Left lung (tissue), 14 donors: ENCODE measurements at places on chromosomes 7 and 10.

GRCh38 chr7:85090919-85091564, 95.8 kb downstream of the SEMA3D start:
- DNase-seq, result no peak

GRCh38 chr7:53246957-53247356, 211.5 kb downstream of the POM121L12 start:
- no peak for DNase-seq

GRCh38 chr7:26638140-26638539, 226.2 kb downstream of the SKAP2 start:
- no peak for DNase-seq

DNA sequence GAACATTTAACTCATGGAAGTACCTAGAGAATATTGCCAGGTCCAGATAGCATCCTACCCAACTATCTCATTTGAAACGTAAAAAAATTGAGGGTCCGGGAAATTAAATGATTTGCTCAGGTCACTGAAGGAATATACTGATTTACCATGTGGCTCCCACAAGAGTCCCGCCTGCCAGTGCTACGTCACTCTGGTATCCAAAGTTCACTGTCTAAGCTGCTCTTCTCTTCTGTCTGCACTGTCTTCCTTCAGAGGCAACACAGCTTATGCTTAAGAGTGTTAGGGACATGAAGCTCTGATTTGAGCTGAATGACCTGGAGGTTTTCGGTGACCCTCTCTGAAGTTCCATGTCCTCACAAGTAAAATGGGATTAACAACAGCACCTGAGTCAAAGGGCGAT, 114.6 kb downstream of the PDE1C start:
- DNase-seq, result no peak

GRCh38 chr10:101385866-101386658, 32.1 kb downstream of the BTRC start:
- DNase-seq, result no peak

DNA sequence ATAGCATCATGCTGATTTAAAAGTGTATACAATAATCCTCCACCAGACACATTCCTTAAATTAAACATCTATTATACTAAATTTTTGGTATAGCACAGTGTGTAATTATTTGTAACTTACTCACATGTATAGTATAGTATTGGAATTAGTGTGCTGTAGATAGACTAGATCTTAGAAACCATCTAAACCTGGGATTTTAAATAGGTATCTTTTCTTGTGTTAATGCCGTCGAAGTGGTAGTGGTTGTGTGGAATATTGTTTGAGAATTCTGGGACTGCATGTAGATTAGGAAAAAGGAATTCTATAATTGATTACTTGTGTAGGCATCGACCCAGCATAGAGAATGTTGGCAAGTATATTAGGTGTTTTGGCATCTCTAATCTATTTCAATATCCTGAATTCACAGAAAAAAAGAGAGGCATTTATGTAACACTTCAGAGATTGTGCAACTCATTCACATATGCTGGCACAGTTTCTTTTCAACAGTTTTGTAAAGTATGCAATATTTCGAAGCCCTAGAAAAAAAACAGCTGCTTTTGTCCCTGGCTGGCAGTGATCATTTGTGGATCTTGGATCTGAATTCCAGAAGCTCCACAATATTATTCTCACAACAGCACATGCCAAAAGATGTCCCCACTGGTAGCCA, 145.5 kb upstream of the AGR3 start:
- DNase-seq, result no peak

GRCh38 chr10:1178506-1178905, 122.3 kb downstream of the WDR37 start:
- no peak for DNase-seq

- no peak for DNase-seq
Observed at GRCh38 chr10:78330884-78331283, 297.2 kb downstream of the RPS24 start.

DNA sequence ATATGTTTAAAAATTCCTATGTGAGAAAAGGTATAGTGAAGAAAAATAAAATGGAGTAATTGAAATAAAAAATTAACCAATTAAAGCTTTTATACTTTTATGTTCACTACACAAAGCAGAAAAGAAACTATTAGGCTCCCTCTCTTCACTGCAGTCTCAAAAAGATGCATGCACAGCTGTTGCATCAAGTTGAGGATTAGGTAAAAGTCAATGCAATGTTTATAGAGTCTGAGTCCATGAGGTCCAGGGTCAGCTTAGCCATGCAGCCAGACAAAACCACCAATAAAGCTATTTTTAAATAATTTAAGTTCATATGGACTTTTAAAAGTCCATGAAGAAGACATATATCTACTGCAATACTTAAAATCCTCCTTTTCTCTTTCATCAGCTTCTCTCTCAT, 31.1 kb upstream of the ING3 start:
- DNase-seq, result no peak

- no peak for DNase-seq
Observed at GRCh38 chr10:102713539-102713813, 721 bp downstream of the ARL3 start.

DNA sequence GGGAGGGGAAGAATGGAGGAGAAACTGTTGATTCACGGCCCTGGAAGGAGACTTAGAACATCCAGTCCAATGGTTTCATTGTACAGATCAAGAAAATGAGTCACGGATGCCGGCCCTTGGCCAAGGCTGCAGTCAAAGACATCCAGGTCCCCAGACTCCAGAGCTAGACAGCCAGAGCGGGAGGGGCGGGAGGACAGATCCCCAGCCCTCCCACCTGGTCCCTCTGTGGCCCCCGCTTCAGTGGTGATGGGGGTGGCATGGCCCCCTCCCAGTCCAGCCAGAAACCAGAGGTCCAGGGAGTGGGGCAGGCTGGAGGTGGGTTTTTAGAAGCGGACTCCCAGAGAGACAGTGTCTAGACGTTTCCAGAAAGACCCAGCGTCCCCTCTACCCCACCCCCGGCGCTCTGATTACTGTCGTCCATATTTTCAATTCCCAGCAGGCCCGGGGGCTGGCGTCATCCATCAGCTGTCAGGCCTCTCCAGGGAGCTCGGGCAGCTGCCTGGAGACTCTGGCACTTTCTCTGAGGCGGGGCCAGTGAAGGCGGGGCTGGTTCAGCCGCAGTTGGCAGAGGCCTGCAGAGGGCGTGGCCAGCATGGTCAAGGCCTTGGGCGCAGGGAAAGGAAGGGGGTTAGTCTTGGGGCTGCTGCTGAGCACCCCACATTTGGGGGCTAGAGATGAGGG, 8.0 kb upstream of the HSPB1 start:
- peak; percentile 95 for DNase-seq

GRCh38 chr7:135152442-135152841, 4.6 kb downstream of the TMEM140 start:
- no peak for DNase-seq

- DNase-seq, result no peak
Observed at GRCh38 chr10:93281367-93281720, 200.8 kb downstream of the MYOF start.

GRCh38 chr7:98202367-98203195, 8.7 kb upstream of the BHLHA15 start:
- DNase-seq, result no peak
